ENCODE measurements at places on chromosomes 2 and 18. TPM values are rescaled to one million over a fixed set of nuclear protein-coding genes. Genes with fewer than 3 reads are reported as not detected.

GAL3ST2 gene
- 0.47 TPM for total RNA-seq

STPG4 gene
- not detected for total RNA-seq

GALNT5 gene
- 0.29 TPM for total RNA-seq

LOXHD1 gene
- total RNA-seq, result 0.29 TPM

CLHC1 gene
- 26.3 TPM for total RNA-seq

M1AP gene
- 1.4 TPM for total RNA-seq

CCT4 gene
- 122 TPM for total RNA-seq

ADAM23 gene
- 0.78 TPM for total RNA-seq

RIT2 gene
- not detected for total RNA-seq

ASB3 gene
- 16.1 TPM for total RNA-seq

C2orf15 gene
- 4.9 TPM for total RNA-seq

Measured in ureter (tissue), 1 donor.